ENCODE measurements at places on chromosomes 2 and 18.
A peak's percentile ranks its signal among the peaks of the same experiment; 100 is the strongest.

- peak; percentile 61 for DNase-seq
Measured at GRCh38 chr2:108621087-108621559, 86.9 kb downstream of the LIMS1 start.

DNA sequence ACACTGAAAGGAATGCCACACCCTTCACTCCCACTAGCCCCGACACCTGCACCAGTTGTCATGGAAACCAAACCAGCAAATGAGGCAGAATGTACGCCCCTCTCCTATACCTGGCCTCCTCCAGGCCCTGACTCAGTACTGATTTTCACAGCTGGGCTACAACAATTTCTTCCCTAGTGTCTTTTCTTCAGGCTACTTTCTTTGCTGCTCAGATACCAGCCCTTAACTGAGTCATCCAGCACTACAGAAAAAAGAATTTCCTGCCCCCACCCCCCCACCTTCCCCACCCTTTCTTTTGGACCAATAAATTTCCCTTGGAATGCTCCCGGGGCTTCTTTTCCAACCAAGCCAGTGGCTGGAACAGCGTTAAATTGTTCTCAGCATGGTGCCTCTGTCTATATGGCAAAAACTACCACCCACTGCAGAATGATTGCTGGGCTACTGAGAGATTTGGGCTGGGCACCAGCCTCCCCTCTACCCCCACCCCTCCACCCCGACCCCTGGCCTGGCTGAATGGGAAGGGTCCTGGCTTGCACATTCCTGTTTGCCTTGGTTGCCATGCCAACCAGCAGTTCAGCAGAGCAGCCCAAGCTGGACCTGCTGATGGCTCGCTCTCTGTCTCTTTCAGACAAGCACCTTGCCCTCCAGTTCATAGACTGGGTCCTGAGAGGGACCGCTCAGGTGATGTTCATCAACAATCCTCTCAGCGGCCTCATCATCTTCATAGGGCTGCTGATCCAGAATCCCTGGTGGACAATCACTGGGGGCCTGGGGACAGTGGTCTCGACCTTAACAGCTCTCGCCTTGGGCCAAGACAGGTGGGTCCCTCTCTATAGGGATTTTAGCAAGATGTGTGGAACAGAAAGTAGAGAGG, 11.3 kb downstream of the SLC14A2 start:
- no peak for DNase-seq

DNA sequence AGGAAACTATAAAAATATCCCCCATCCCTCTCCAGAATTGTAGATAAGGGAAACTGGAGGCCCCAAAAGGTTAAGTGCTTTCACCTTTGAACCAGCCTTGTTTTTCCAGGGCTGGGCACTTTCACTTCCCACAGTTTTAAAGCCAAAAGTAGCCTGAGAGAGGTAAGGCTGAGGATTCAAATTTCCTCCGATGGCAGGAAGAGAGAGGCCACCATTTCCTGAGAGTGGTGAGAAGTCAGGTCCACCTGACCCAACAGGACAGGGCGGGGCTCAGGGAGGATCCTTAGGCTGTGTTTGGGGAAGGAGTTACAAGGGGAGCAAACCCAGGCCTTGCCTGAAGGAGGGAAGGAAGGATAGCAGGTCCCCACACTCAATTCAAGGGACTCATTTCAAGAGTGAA, 4.7 kb upstream of the TEX261 start:
- DNase-seq = no peak

DNA sequence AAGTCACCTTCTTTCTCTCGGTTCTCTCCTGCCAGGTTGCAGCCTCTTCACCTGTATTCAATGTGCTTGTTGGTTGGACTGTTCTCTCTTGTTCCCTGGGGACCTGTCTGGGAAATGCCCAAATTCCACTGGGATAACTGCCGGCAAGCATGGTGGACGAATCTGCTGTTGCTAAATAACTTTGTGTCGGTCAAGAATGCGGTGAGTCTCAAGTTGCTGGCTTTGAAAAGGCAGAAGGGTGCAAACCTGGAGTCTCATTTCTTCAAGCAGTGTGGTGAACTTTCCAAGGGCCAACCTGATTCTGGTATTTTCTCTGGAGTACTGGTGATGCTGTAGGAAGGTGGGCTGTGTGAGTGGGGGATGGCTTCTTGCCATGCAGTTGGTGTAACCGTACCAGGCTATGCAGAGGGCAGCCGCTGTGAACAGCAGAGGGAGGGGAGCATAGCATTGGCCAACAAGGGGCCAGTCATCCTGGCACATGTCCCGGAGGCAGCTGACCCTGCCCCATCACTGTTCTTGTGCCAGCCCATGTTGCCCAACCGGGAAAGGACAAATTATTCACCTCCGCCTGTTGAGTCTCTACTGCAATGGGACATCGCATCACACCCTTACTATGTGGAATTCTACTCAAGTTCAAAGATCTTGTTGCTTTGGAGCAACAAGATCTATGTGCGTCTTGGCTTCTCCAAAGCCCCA, 88.1 kb upstream of the SEC11C start:
- DNase-seq = no peak

- DNase-seq = no peak
Measured at GRCh38 chr2:33091541-33092123, 144.9 kb downstream of the LTBP1 start.

- no peak for DNase-seq
Measured at GRCh38 chr2:16252251-16252650, 311.9 kb downstream of the MYCN start.

DNA sequence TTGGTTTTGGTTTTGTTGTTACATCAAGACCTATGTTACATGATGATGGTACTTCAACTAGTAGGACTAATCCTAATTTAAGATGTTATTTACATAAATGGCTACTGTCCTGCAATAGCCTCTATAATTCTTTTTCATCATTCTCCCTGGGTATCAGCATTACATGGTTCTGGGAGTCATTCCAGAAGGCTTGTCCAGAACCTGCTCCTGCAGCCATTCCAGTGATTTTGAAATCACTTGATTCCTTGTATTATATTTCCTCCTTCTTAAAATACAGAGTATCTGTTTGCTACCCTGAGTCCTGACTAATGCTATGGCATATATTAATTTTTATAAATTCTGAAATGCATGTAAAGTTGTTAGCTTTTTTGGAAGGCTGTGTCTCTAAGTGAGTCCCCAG, 400.5 kb upstream of the MEIS1 start:
- no peak for DNase-seq

DNA sequence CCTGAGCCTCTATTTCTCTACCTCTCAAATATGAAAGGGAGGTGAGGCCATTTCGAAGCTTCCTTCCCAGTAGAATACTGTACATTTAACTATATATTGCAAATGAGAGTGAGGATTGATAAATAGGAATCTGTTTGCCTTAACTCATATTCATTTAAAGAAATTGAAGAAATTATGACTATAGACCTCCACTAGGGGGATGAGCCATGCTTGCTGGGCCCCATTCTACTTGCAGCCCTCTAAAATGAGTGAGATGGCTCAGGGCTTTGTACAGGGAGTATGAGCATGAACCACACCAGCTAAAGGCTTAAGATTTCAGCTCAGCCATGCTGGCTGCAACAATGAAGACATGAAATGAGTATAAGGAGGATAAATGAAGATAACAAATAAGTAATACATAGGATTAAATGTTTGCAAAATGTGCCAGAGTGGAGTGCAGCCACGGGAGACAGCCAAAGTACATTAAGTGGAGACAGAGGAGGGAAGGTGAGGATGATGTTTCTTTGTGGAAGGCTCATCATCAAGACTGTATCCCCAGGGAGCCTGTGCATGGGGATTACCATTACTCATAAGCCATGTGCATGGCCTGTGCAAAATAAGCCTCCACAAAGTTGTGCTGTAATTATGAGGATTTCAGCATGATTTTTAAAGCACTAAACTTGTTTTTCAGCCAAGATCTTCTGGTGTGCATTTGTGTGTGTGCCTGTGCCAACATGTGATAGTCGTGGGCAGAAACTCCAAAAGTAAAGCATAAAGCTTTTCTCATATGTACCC, 300.8 kb downstream of the CNTNAP5 start:
- no peak for DNase-seq

GRCh38 chr18:9827211-9827792, 58.5 kb upstream of the TXNDC2 start:
- no peak for DNase-seq

DNA sequence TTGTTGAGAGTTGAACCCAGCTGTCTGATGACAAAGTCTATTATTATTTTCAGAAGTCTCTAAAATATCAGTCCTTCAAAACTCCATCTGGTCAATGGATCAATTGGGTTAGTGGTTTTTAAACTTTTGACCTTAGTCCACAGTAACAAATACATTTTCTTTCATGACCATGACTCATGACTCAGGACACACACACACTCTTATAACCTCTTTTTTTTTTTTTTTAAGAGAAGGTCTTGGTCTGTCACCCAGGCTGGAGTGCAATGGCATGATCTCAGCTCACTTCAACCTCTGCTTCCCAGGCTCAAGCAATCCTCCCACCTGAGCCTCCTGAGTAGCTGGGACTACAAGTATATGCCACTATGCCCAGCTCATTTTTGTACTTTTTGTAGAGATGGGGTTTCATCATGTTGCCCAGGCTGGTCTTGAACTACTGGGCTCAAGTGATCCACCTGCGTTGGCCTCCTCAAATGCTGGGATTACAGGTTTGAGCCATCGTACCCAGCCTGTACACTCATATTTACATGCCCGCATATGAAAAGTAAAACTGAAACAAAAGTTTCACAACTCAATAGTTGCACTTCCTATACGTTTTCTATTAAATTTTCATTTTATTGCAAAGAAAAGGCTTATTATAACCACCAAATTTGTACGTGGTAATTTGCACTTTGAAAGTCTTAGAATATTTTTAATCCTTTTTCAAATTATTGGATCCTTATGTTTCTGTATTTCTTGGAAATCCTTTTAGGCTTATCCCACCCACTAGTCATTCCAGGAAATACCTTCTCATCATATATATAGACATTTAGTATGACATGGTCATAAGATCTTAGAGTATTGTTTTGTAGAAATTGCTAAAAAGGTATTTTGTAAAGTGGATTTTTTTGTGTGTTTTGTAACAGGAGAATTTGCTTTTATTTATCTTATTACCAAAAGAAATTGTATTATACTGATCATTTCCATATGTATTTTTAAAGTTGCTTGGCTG, 199.0 kb downstream of the LPIN1 start:
- no peak for DNase-seq

- DNase-seq = no peak
Measured at GRCh38 chr18:39624961-39625360, 2059.4 kb upstream of the CELF4 start.

- no peak for DNase-seq
Measured at GRCh38 chr2:215973954-215974699, 39.2 kb downstream of the MREG start.

DNA sequence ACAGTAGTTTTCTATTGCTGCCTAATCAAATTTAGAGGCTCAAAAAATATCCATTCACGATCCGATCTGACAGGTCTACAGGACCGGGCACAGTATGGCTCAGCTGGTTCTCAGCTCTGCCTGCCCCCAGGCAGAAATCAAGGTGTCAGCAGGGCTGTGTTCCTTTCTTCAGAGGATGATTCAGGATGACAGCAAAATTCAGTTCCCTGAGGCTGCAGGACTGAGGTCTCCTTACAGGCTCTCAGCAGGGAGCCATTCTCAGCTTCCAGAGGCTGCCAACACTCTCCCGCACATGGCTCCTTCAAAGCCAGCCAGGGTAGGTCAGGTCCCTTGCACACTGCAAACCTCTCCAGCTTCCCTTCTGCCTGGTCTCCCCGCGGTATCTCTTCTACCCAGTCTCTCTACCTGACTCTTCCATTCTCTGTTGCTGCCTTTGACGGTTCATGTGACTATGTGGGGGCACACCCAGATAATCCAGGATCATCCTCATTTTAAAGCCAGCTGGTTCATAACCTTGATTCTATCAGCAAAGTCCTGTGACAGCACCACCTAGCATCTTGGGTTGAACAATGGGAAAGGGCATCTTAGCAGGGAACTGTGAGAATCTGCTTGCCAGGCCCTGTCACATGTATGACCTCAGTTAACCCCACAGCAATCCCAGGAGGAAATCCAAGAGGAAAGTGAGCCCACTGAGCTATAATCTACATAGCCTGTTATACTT, 50.4 kb downstream of the UXS1 start:
- no peak for DNase-seq

DNA sequence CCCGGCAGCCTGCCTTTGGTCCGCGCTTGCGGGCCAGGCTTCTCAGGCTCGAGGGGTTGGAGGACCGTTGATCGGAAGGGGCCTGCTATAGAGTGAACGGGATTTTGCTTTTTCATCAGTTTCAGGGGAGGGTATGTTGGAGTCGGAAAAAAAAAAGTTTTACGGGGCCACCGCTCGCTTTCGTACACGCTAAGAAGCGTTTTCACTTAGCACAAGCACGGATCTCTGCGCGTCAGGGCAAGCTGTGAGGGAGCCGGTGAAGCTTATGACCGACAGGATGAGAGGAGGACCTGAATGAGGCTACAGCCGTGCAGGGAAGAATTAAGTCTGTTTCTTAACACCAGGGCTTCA, 443 bp downstream of the CPSF3 start:
- DNase-seq = peak; percentile 25

GRCh38 chr18:8946066-8946838, 156.2 kb upstream of the NDUFV2 start:
- no peak for DNase-seq

- DNase-seq = no peak
Measured at GRCh38 chr18:25121442-25121841, 230.5 kb downstream of the ZNF521 start.

DNA sequence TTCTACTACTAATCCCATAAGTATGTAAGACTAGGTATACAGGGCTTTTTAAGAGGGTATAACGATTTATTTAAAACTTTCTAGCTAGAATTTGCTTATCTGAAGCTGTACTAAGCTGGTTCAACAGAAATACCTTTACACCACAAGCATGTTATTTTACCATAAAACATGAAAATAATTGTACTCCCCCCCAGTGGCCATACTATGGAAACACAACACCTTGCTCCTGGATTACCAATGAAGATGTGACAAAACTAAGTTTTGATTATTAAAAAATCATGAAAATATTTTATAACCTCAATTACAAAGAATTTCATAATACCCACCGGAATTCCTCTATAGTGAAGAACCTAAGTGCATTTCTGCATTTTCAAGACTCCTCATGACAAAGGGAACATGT, 27.3 kb downstream of the LPIN2 start:
- DNase-seq = peak; percentile 45
